Right ventricle myocardium inferior (tissue), 1 donor: ENCODE measurements at places on chromosomes 3 and 15. TPM values are rescaled to one million over a fixed set of nuclear protein-coding genes. Genes with fewer than 3 reads are reported as not detected.

Gene GCNT3
- total RNA-seq: not detected

DNA sequence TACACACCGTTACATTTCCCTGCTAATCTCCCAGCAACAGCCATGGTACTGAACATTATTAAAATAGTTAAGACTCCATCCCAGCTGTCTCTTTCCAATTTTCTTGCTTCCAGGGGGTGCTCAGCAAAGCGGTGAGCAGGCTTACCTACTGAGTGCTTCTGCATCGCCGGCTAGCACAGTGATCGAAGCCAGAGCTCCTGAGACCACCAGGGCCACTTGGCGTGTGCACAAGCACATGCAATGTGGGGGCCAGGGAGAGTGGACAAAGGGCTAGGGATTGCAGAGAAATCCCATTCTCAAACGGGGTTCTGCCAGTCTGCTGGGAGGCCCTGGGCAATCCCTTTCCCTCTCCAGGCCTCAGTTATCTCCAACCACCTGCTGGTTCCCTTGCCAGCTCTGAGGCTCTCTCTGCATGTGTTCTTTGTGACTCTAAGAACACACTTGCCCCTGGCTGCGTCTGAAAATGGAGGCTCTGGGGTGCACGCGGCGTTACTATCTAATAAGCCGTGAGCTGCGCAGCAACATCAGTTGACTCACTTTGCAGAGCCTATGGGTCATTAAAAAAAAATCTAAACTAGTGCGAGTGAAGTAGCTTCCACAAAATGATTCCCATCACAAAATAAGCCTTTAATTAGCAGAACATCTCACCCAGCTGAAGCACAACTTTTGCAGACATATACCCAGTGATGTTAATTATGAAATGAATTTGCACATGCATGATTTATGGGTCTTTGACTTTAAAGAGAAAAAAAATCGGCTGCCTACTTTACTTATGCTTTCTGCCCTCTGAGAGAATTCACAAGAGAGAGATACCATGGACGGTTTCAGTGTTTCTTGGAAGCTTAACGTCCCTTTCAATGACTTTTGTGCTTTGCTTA lies 271.5 kb downstream of the TLE3 start:
- no peak for DNase-seq

DNA sequence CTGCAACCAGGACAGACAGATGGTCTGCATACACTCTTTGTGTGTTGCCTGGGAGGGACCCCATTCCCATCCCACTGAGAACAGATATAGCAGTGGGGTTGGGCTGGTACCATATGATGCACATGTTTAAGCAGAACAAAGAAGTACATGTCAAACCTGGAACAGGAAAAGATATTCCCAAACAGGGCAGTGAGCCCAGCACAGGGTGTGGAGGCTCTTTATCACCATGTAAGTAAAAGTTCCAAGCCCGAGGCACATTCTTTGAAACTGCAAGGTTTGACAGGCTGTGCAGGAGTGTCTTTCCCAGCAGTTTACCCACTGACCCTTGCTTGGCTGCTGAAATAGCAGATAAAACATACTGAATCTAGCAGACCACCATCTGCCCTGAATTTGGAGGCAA lies 5.3 kb upstream of the ZNF445 start:
- DNase-seq: no peak

- no peak for DNase-seq
These were observed 246.9 kb upstream of the AGTR1 start for GRCh38 chr3:148450819-148451218.

- no peak for DNase-seq
These were observed 8.8 kb upstream of the DPPA2 start for GRCh38 chr3:109325109-109325508.

GRCh38 chr3:131738095-131738494 lies 235.3 kb upstream of the MRPL3 start:
- DNase-seq: no peak

DNA sequence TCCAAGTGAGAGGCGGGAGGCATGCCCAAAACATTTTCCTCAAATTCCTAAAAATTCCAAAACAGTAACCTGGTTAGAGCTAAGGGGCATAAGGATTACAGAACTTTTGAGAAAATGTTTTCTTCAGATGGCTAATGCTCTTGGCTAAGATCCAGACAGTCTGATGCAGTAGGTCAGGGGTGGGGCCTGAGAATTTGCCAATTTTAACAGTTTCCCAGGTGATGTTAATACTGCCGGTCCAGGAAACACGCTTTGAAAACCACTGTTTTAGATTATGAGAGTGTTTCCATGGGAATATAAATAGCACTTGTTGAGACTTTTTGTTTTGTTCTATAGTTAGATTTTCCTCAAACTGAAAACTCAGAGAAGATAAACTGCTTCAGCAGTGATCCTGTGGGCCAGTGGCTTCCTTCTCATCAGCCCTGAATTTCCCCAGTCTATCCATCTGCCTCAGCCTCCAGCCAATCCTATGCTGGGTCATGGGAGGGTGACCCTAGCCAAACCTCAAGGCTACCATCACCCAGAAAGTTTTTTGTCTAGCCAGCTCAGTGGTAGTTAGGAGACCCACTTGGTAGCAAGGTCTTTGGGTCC lies 71.6 kb upstream of the ACP3 start:
- no peak for DNase-seq

GRCh38 chr3:9916346-9916733 lies 558 bp upstream of the IL17RC start:
- no peak for DNase-seq

DNA sequence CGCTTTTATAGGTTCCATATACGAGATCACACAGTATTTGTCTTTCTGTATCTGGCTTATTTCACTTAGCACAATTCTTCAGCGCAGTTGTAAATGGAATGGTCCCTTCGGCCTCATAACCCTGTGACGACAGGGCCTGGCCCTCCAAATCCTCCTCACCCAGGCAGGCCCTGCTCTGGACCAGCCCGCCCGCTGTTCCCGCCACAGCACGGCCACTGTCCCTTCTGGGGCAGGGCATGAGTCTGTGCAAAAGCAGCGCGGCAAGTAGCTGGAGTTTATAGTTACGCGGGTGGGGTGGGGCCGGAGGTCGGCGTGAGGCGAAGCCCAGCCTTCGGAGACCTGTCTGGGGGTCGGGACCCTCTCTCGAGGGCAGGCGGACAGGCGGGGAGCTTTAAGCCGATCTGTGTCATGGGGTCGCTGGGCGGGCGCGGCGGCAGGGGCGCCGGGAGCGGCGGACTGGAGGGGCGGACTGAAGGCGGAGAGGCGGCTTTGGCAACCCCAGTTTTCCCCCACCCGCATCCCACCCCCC lies 543 bp downstream of the ARPIN start:
- DNase-seq: peak; percentile 76
